ENCODE measurements at places on chromosomes 7 and 10. TPM values are rescaled to one million over a fixed set of nuclear protein-coding genes. Genes with fewer than 3 reads are reported as not detected.

GRCh38 chr7:146116521-146117222 lies at the start of gene CNTNAP2:
CNTNAP2 (plus strand) TSS chr7:146116801; CDS start chr7:146116877, 76 bp downstream.
- no peak for DNase-seq

DNA sequence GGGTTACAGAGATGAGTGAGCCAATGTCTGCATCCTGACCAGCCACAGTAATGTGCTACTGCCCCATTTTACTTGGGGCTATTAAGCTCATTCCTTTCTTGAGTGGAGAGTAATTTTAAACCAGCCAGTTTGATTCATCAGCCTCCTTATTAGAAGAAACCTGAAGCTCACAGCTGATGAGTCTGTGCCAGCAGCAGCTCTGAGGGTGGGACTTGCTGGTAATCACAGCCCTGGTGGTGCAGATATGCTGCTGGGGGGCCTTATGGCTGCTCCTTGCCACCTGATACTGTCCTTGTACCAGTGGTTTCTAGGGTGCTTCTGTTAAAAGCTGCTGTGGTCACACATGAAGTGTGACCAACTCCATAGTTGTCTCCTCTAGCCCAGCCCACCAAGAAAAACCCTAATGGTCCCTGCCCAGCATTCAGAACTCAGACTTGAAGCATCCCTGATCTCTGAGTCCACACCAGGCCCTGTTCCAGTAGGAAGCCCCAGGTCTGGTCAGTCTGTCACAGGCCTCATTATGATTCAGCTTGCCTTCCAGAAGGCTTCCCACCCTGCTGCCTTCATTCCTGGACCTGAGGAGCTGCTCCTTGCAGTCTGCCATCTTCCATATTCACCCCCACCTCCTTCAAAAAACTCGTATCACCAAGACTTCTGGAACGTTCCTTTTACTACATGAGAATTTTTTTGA lies 28.9 kb upstream of the RBM20 start:
- DNase-seq, result no peak

- DNase-seq, result no peak
Observed at GRCh38 chr10:92541583-92541982, 32.3 kb downstream of the IDE start.

The ZNF853 gene
- 1.6 TPM for total RNA-seq

The CALCR gene
- total RNA-seq, result not detected

Data from fibroblast of the aortic adventitia (primary cell).